ENCODE measurements at places on chromosomes 2 and 18.

DNA sequence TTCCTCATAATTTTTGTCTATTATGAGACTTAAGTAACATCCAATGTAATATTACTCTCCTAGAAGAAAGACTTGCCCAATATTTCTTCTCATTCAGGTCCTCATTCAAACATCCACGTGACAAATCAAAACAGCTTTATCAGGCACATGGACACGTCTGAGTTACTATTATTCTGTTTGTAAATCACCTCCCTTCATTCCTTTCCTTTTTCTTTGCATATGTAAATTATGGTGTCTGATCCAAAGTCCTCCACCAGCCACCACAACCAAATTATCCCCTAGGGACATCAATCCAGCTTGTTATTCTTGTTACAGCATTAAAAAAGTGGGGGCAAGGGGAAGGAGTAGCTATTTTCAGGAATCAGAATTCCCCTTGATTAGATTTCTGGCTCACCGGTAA lies 7.1 kb downstream of the TMEM163 start:
- DNase-seq: no peak

- DNase-seq: no peak
These were observed 72.6 kb downstream of the NRP2 start for GRCh38 chr2:205754924-205755321.

DNA sequence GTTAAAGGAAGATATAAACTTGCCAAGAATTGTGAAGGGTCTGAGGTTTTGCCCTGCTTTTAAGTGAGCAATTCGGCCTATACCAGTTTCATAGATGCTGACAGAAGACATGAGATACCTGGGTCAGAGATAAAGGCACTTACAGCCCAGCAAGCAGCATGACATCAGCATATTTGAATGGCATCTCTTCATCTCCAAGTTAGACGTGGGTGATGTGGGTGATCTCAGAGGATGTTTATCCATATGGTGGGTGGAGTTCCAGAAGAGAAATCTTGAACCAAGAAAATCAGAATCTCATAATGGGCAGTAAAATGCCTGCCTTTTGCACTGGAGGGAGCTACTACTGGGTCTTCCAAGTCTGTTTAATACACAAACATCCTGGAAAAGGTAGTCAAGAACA lies 44.7 kb downstream of the GYPC start:
- no peak for DNase-seq

- no peak for DNase-seq
These were observed 193.2 kb upstream of the DDX18 start for GRCh38 chr2:117621326-117621725.

DNA sequence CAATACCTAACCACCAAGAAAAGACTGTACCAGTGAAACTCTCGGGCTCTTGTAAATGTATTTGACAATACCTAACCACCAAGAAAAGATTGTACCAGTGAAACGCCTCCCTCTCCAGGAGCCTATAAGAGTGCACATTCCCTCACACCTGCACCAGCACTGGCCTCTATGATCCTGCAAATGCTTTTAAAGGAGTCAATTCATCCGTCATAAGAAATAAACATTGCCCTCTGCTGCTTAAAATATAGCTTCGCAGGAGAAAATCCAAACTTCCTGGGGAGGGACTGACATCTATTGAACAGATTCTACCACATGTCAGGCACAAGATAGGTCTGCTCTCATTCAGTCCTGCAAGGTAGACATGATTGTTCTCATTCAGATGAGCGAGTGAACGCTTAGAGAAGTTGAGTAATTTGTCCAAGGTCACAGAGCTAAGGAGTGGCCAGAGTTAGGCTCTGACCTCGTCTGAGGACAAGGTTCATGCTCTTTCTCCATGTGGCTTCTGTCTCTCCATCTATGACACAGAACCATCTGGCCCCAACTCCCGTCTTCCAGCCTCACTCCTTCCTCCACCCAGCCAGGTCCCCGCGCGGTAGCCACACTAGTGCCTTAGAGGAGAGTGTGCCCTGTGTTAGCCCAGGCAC lies 38.7 kb downstream of the MCFD2 start:
- DNase-seq: no peak

- DNase-seq: no peak
These were observed 123.5 kb downstream of the INHBB start for GRCh38 chr2:120469426-120469825.

DNA sequence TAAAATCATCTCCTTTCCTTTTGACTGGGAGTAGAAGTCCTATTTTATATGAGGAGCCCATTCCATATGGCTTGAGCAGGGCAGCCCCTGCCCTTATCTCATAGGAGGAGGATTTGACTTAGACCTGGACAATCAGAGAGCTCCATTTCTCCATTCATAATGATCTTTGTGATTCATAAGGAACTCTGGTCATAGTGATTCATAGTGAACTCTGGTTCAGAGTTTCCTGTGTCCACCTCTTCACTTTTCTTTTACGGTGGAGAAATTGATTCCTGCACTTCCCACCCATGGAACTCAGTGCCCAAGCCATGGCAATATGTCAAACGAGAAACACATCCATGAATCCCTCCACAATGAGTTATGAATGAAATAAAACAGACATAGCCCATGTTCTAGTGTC lies 12.8 kb upstream of the MYO3B start:
- no peak for DNase-seq

DNA sequence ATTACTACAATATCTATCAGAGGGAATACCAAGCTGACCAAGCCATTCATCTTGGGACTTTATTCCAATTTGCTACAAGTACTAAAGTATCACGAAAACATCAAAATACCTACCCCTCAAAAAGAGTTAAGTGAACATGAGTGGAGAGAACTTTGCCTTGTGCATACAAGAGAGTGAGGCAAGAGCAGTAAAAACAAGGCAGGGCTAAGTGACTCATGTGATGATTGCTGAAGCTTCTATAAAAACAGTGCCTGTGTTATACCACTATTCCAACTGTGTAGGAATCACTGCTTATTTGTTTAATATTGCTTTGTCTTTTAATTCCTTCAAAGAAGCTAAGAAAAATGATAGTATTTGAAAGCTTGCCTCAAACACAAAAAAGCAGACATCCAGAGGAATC lies 61.2 kb downstream of the FARSB start:
- DNase-seq: no peak
